ENCODE measurements at places on chromosomes 1 and 21.

DNA sequence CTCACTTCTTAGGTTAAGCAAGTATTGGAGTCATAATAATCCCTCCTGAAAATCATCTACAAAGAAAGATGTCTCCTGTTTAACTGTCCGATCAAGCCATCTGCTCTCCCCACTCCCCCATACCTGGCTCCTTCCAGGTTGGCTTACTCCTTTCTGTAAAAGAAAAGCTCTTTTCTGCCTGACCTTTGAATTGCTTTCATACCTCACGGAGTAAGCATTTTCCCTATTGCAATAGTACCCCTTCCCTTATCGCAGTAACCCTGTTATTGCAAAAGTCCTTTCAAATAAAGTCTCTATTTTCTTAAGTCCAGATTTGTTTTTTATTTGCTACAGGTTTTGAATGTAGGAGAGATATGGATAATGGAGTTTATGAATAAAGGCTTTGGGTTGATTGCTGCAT, 150.4 kb downstream of the GRIK1 start:
- no peak for DNase-seq

GRCh38 chr1:61079296-61079897, 3.0 kb upstream of the NFIA start:
- no peak for DNase-seq

- no peak for DNase-seq
These were observed 53.7 kb upstream of the HMCN1 start for GRCh38 chr1:185680453-185680852.

- no peak for DNase-seq
These were observed 624 bp downstream of the SLC41A1 start for GRCh38 chr1:205812271-205812877.
